ENCODE measurements at places on chromosomes 3 and 15.
A peak's percentile ranks its signal among the peaks of the same experiment; 100 is the strongest.

GRCh38 chr15:63596676-63597037 lies 530 bp upstream of the FBXL22 start:
- no peak for DNase-seq

DNA sequence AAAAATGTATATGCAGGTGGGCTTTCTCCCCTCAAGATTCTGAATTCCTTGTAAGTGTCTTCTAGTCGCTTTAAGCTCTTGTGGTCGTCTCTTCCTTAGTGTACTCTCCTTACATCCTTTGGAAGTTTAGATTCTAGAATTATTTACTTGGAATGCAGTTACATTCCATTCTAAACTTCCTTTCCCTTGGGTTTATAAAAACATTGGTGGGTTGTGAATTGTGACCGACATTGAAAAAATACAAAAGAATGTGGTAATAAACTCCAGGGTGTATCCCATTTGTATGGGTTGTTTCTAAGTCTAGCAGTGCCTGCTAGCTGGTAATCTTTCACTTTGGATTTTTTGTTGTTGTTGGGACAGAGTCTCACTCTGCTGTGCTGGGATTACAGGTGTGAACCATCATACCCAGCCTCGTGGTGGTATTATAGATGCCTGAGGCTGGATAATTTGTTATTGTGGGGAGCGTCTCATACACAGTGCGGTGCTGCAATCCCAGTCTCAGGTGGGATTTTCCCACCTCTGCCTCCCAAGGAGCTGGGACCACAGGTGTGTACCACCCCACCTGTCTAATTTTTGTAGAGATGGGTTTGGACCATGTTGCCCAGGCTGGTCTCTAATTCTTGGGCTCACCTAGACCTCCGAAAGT lies 9.1 kb downstream of the CHD2 start:
- DNase-seq, result no peak

DNA sequence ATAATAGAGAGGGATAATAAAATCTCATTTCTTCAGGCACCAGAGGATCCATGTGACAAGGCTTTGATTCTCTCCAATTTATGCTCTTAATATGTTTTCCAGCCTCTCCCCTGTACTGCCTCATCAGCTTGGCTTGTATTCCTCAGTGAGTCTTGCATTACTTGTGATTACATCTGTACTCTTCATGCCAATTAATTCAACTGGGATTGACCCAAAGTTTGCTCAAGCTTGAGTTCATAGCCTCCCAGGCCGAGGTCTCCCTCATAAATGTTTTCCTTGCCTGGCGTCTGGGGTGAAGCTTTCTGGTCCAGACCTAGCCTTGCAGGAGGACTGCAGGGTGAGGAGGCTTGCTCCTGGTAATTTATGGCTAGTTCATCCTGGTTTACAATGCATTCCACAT lies 146.9 kb downstream of the CHST2 start:
- DNase-seq, result no peak

GRCh38 chr15:90320062-90320884 lies 31.8 kb upstream of the ZNF774 start:
- DNase-seq, result peak; percentile 86

DNA sequence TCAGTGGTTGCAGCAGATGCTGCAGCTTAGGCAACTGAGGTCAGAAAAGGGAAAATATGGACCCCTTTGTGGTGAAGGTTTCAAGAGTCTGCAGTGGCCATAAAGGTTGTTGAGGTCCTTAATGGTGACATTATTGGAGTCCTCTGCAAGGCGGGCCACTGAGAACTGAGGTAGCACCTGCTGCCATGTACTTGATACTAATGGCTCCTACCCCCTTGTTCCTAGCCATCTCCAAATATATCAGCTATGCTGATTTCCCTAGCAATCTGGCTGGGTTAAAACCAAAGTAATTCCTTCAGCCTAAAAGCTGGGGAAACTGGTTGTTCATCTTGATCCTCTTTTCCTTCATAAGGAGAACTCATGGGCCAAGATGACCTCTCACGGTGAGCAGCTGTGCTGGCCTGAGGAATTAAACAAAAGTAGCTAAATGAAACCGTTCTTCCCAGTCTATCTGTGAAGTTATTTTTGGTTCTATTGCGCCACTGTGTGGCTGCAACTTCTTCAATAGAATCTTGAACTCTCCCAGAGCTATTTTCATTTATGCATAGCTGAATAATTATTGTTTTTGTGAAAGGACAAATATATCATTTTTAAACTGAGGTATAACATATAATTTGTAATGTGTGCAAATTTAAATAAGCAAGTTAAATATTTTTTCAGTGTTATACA lies 76.1 kb upstream of the PLSCR4 start:
- DNase-seq, result peak; percentile 14
